ENCODE measurements at places on chromosomes 13 and 19.

- DNase-seq = no peak
These were observed at the start of gene OLFM2 for GRCh38 chr19:9936326-9937000. Gene OLFM2 (minus strand): TSS chr19:9936515. CDS start chr19:9936366, 149 bp downstream.

DNA sequence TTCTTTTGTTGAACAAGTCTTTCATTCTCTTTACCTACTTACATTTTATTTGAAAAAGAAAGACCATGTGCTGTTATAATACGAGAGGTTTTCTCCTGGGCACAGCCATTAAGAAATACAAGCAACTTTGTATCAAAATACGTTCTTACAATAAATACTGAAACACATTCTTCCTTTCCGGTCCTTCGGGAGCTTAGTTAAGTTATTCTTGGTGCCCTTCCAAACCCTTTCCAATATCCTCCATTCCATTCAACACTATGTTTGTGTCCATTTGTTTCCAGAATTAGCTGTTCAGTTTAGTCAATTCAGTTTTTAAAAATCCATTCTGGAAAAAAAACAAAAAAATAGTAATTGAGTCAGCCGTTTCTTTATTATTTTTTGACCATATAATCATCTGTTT is 746.8 kb upstream of the SLC10A2 start:
- DNase-seq = no peak

DNA sequence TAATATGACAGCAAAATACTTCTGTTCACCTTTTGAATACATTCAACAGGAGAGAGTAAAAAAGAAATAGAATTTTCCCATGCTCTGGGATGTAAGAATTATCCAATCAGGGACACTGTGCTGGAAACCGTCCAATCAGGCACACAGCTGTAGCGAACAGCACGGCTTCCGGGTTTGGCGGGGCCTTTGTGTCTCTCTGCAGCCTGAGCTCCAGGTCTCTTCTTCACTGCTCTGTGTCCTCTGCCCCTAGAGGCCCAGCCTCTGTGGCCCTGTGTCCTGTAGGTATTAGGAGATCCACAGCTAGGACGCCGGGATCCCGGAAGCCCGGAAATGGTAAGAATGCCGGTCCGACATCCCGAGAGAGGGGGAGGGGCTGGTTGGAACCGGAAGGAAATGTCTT is 92.7 kb downstream of the ZNF737 start:
- DNase-seq = no peak

DNA sequence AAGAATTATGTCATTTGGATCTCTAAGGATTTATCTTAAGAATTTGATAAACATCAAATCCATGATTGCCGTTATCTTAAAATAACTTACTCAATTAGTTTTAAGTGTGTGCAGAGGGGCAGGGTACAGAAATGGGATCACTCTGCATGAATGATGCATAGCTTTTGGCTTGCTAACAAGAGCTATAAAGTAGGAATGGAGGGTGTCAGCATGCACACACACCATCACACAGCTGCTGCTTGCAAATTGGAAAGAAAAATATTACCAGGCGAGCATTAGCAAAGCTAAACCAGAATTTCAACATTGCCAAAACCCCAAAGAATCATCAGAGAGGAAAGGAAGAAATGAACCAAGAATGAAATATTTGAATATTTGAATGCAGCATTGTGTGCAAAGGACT is 580.6 kb downstream of the LMO7 start:
- no peak for DNase-seq

GRCh38 chr13:87798536-87798935 is 127.4 kb downstream of the SLITRK5 start:
- DNase-seq = no peak

GRCh38 chr19:30731591-30731990 is 359.4 kb downstream of the ZNF536 start:
- no peak for DNase-seq

GRCh38 chr13:42525035-42525504 is 48.9 kb upstream of the TNFSF11 start:
- DNase-seq = no peak

DNA sequence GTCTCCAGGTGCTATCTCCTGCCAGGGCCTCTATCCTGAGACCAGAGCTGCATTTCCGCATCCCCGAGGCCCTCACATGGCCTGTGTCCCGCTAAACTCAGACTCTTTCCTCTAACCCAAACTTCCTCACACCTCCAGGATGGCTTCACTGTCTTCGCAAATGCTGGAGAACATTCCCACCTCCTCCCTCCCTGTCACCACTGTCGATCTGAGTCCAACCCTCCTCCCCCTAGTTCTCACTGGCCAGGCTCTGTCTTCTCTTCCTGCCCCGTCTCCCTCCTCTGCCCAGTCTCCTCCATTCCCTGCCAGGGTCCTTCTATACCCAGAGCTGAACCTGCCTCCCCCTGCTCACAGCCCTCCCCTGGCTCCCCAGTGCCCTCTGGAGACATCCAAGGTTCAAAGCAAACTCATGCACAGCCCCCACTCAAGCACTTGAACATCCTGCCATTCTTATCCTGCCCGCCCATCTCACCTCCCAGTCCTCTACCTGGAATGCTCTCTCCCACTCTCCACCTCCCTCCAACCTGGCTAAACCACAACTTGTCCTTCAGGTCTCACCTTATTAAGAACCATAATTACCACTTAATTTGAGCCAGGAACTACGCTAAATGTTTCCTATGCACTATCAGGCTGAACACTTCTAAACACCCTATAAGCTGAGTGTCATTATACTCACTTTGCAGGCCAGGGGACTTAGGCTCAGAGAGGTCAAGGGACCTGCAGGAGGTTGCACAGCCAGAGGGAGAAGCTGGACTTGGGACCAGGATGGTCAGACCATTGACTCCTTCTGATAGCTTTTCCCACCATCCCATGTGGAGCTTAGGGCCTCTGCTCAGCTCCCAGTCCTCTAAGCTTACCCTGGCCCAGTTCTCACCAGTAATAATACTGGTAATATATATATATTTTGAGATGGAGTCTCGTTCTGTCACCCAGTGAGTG is 961 bp upstream of the VSIG10L start:
- DNase-seq = no peak

DNA sequence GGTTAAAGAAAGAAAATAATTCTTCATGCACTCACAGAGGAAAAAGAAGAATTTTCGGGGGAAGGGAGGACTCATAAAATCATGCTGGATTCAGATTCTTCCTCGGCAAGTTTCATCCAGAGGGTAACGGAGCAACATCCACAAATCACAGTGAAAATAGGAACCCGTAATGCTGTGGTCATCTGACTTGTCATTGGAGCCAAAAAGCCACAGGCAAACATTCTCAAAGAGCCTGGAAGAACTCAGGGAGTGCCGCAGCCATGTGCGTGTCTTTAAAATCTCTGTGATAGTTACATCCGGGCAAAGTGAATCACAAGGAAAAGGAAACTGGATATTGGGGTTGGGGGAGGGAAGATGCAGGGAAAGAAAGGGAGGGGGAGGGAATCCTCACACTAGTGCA is 33.0 kb upstream of the VSTM2B start:
- no peak for DNase-seq

DNA sequence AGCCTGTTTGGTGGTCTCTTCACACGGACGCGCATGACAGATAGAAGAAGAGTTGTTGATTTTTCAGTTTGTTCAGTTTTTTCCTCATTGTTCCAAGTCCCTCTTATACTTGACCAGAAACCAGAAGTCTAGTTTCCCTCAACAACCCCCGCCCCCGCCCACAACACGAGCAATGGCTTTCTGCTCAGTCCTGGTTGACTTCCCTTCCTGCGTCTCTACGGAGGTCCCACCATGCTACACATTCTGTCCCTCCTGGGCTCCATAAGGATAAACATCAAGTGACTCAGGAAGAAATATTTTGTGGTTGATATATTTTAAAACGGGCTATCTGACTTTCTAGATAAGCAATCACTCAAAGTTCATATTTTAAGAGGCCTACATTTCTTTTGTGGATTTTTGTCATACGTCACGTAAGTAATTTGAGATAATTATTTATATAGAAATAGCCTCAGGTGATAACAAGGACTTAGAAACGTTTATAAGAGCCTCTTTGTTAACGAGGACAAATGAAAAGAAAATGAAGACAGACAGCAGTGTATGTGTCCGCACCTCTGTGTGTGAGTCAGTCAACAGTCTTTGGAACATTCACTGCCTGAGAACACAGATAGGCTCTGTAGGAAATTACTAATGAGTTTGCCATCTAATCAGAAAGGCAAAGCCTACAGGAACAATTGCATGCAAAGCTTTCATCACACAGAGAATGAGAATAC is 214.4 kb downstream of the RAP2A start:
- DNase-seq = peak; percentile 52

DNA sequence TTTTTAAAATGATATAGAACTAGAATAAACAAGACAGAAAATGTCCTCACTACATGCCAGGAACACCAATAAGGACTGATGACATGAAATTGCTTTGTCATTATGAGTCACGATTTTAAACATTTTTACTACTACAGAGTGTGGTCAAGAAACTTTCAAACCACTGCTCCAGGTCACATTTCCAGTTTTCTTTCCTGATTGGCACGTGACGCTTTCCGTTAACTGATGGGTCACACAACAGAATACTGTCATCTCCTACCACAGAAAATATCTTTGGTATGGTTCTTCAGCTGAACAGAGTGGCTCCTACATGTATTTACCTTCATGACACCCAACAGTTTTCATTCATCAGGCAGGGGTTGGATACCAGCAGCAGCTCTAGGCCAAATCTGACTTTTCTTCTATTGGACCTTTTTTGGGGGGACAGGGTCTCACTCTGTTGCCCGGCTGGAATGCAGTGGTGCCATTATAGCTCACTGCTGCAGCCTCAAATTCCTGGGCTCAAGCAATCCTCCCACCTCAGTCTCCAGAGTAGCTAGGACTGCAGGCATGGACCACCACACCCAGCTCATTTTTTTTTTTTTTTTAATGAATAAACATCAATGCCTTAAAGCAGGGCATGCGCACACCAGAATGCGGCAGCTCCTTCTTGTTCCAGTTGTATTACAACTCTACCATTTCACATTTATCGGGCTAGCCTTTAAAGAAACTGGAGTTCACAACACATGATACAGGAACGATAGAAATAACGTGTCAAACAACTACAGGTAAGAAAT is 147.4 kb downstream of the RNF17 start:
- no peak for DNase-seq

DNA sequence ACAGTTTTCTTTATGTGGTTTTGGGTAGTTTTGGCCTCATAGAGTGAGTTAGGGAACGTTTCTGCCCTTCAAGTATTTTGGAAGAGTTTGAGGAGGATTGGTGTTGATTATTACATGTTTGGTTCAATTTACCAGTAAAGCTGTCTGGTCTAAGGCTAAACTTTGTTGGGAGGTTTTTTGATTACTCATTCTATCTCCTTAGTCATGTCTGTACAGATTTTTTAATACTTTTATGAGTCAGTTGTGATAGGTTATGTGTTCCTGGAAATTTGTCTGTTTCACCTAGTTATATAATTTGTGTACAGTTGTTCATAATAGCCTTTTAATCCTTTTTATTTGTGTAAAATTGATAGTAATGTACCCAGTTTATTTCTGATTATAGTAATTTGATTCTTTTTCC is 20.4 kb downstream of the RNF17 start:
- DNase-seq = no peak

DNA sequence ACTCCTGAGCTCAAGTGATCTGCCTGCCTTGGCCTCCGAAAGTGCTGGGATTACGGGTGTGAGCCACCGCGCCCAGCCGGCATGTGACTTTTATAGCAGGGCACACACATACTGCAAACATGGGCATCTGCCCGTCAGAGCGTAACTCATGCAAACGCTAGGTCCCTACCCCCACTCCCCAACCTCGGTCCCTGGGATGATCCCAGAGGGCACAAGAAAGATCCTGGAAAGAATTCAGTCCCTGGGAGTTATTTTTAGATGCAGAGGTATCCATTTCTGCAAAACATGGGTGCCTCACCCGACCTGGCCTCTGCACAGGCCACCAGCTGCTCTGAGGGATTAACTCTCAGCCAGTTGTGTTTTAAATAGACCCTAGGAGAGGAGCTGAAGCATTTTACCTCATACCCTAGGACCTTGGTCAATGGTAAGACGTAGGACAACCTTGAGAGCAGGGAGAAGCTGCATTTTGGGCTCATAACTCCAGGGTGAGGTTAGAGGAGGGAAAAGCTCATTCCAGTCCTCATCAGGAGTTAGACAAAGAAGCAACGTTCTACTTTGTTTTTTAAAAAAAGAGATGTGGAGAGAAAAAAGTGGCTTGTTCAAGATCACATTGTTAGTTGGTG is 10.8 kb downstream of the TMEM38A start:
- DNase-seq = no peak

GRCh38 chr13:111852725-111853518 is 214.0 kb upstream of the SOX1 start:
- DNase-seq = no peak

- DNase-seq = no peak
These were observed 334.6 kb downstream of the FOXO1 start for GRCh38 chr13:40331802-40332201.

GRCh38 chr13:66612983-66613382 is 617.2 kb downstream of the PCDH9 start:
- no peak for DNase-seq

GRCh38 chr19:41701401-41702075 is 6.9 kb upstream of the CEACAM5 start:
- DNase-seq = no peak

GRCh38 chr19:42234364-42234763 is 8.0 kb downstream of the GSK3A start:
- DNase-seq = no peak

DNA sequence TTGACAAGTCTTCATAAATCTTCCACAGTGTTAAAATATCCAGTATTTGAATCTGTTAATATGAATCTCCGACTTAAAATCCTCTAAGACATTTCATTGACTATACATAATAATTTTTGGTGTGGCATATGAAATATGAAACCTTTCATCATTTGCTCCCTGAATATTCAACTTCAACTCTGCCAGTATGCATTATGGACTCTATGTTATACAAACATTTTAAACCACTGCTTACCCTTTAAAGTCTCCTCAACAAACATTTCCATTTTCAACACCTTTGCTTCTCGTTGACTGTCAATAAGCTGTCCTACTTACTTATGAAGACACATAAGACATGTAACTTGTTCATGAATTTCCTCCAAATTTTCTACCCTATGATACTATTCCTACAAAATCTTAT is 579.4 kb upstream of the SLITRK6 start:
- DNase-seq = no peak

DNA sequence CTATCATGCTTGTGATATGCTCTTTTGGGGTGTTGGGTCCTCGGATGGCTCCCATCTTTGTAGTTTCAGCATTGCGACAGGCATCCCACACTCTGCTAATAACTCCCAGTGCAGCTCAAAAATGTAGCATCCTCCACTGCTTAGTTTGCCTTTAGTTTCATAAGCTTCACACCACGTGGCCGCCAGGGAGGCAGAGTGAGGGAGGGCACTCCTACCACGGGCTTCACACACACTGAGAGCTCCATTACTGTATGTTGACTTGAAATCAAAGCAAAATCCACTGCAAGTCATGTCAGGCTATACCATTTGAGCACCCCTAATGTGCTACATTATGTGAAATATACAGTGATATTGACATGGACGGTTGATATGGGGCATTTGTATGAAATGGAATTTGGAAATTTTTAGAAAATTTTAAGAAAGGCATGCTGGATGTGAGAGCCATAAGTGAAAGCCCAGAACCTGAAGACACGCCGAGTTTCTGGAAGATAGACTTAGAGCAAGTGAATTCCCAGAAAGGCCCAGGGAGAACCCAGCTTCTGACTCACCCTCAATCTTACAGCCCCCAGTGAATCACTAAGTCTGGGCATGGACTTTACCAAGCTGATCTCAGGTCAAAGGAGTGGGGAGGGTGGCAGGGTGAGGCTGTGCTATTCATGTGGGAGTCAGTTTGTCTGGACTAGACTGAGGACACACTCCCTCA is 94.1 kb downstream of the HSPH1 start:
- no peak for DNase-seq

GRCh38 chr13:26202365-26202972 is 19.6 kb downstream of the RNF6 start:
- no peak for DNase-seq
